ENCODE measurements at places on chromosomes 3 and 15.

GRCh38 chr3:4438296-4438695 is 28.8 kb downstream of the SUMF1 start:
- no peak for DNase-seq

- DNase-seq: no peak
Measured at GRCh38 chr3:78277220-78277619, 1237.3 kb downstream of the ROBO2 start.

DNA sequence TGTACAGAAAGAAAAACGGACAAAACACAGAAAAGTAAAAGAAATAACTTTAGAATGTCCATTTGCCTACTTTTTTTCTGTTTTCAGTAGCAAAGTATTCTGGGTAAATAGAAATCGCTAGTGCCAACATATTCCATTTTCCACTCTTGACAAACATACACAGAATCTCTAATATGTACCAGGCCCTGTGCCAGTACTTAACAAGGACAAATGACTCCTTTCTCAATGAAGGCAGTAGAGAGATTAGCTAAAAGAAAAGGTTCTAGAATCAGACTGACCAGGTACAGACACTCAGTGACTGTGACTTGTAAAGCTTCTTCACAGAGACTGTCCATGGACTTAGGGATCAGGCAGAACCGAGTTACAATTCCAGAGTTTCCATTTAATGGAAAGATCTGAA is 165.8 kb upstream of the STAC start:
- no peak for DNase-seq

DNA sequence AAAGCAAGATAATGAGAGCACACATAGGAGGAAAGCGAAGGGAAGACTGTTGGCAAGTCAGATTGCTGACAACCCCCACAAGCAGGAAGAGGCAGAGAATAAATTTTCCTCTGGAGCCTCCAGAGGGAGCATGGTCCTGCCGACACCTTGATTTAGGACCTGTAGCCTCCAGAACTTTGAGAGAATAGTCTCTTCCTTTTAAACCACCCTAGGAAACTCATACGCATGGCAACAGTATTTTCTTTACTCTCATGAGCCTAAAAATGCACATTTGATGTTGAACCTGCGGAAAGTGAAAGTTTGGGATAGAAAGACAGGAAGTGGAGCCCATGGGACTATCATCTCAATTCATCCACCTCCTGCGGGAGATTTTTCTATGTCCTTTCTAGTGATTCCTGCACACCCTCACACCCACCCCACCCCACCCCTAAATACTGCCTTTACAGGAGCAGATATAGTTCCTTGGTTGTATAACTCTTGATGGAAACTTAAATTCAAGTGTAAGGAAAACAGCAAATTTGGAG is 116.7 kb upstream of the LPP start:
- DNase-seq: peak; percentile 30

DNA sequence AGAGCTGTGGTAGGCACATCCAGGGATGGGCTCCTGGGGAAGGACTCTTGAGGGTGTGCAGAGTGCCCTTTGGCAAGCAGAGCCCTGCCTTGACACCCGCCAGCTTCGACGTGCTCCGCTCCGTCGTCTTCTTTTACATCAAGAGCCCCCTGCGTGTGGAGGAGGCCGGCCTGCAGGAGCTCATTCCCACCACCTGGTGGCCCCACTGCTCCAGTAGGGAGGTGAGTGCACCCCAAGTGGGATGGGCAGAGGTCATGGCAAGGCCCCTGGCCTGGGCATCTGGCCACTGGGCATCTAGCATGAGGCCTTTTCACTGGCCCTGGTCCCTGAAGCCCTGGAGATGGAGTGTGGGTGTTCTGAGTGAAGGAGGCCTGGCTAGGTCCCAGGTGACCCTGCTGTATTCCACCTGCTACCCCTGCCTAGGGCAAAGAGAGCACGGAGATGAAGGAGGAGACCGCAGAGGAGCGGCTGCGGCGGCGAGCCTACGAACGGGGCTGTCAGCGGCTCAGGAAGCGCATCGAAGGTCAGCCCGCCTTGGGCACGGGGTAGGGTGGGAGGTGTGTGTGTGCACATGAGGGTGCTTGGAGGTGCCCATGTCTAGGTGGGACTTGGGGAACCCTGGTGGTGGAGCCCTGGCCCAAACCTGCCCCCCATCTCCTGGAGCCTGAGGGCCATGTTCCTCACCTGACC is 12.2 kb downstream of the RNF123 start:
- DNase-seq: no peak

GRCh38 chr3:186216900-186217819 is 108.3 kb upstream of the ETV5 start:
- no peak for DNase-seq

- DNase-seq: no peak
Measured at GRCh38 chr15:85280203-85280602, 100.2 kb upstream of the AKAP13 start.

- DNase-seq: no peak
Measured at GRCh38 chr3:49671291-49672288, 2.6 kb upstream of the APEH start.

DNA sequence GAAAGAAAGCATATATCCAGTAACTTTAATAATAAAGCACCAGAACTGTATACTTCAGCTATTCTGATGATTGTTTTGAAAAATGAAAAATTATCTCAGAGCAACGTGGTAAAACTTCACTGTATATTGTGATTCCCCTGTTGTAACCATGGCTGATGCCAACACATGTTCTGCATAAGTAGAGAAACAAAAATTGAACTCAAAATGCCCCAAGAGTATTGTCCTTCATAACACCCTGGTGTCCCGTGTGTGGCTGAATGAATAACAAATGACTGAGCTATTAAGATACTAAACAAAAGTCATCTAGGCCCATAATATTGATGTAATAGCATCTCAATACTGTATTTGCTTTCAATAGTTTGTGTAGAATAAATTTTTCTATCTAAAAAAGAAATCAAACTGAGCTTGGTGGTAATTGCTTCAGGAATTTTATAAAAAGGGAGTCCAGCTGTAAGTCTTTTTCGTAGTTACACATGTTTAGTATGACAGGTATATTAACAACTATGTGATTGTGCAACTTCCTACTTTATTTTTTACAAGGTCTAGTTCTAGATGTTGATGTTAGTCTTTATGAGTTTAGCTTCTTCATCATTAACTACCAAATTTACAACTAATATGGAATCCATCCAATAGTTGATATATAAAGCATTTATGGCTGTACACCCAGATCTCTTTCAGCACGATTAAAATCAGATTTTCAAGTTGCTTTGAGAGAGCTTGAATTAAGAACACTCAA is 623.8 kb upstream of the AGTR1 start:
- DNase-seq: no peak

DNA sequence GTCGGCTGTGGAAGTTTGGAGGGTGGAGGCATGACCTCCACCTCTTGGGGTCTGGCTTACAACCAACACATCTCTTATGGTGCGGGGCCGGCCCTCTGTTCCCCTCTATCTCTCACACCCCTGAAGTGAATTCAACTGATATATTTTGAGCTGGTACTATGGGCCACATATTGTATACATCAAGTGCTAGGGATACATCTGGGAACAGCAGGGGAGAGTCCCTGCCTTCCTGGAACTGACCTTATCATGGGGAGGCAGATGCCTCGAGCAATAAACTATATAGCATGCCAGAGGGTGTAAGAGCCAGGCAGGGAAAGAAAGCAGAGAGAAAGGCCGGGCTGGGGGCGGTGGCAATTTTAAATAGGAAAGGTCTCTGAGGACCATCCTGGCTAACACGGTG is 60.4 kb upstream of the TRPM1 start:
- no peak for DNase-seq

DNA sequence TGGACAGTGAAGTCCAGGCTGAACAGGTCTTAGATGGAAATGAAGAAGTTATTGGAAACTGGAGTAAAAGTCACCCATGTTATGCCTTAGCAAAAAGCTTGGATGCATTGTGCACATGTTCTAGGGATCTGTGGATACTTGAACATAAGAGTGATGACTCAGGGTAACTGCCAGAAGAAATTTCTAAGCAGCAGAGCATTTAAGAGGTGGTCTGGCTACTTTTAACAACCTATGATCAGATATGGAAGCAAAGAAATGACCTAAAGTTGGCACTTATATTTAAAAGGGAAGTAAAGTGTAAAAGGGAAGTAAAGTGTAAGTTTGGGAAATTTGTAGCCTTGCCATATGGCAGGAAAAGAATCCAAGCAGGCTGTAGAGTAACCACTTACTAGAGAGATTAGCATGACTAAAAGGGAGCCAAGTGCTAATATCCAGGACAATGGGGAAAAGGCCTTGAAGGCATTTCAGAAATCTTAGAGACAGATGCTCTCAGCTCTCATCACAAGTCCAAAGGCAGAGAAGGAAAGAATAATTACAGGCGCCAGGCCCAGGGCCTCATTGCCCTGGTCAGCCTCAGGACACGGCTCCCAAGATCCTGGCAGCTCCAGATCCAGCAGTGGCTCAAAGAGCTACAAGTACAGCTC is 73.9 kb upstream of the KCNH8 start:
- no peak for DNase-seq

DNA sequence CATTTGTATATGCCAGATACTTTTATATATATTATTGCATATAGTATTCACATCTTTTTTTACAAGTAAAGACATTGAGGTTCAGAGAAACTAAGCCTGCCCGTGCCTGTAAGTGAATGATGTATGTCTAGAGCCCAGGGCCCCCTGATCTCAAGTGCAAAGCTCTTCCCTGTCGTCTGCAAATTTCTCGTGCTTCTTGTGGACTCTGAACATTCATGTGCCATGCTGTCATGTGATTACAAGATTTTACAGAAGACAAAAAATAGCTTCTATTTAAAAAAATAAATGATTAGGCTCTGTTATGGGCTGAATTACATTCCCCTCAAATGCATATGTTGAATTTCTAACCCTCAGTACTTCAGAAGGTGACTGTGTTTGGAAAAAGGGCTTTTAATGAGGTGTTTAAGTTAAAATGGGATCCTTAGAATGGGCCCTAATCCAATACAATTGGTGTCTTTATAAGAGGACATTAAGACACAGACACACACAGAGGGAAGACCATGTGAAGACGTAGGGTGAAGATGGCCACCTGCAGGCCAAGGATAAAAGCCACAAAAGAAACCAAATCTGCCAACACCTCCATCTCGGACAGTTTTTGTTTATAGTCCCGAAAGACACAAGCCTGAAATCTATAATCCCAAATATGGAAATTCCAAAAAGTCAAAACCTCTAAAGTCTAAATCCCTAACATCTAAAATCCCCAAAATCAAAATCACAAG is 3.9 kb upstream of the MASP1 start:
- no peak for DNase-seq

DNA sequence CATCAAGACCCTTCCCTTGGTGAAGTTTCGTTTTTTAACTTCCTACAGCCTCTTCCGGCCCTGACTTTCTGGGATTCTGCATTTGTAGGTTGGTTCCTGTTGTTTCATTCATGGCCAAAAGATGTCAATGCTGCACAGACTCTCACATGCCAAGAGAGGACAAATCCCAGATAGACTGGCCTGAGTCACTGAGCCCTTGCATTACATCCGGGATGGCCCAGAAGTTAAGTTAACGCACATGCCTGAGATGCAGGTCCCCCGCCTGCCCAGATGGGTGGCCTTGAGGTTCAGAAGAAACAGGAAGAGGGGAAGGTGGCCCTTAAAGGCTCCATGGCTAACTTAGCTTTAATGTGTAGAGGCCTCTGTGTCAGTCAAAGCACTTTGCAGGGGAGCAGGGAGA is 51.6 kb upstream of the SRGAP3 start:
- DNase-seq: no peak

GRCh38 chr3:129017484-129017899 is 16.4 kb downstream of the EFCC1 start:
- DNase-seq: no peak

DNA sequence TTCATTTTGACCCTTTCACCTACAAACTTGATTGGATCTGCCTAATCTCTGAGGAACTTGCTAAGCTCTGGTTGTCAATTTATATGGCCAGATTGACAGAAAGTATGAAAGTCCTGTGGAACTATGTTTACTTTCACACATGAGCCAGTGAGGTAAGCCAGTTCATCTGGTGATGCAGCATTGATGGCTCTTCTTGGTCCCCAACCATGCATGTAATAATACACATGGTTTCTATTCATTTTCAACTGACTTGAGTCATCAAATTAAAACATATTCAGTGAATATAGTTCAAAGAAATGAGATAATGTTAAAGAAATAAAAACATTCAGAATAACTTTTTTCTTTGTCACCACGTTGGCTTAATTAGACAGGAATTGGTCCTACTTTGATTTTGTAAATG is 336.1 kb upstream of the THBS1 start:
- no peak for DNase-seq

DNA sequence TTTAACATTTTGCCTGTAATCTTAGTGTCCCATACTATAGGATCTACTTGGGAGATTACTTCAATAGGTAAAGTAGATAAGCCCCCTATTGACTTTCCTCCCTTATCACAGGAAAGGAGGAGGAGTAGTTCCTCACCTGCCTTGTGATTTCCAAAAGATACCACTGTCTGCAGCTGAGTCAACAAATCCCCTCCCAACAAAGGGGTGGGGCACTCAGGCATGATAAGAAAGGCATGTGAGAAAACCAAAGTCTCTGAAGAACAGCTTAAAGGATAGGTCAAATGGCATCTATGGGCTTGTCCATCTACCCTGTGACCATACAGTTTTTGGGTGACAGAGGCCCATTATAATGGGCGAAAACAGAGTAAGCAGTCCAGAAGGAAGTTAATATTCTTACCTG is 71.3 kb upstream of the WNT7A start:
- DNase-seq: no peak

- no peak for DNase-seq
Measured at GRCh38 chr15:60752973-60753720, 274.2 kb upstream of the ICE2 start.

- no peak for DNase-seq
Measured at GRCh38 chr15:100430411-100430810, 88.6 kb upstream of the ADAMTS17 start.

GRCh38 chr15:74642348-74642733 is 26.7 kb downstream of the CLK3 start:
- DNase-seq: peak; percentile 76

DNA sequence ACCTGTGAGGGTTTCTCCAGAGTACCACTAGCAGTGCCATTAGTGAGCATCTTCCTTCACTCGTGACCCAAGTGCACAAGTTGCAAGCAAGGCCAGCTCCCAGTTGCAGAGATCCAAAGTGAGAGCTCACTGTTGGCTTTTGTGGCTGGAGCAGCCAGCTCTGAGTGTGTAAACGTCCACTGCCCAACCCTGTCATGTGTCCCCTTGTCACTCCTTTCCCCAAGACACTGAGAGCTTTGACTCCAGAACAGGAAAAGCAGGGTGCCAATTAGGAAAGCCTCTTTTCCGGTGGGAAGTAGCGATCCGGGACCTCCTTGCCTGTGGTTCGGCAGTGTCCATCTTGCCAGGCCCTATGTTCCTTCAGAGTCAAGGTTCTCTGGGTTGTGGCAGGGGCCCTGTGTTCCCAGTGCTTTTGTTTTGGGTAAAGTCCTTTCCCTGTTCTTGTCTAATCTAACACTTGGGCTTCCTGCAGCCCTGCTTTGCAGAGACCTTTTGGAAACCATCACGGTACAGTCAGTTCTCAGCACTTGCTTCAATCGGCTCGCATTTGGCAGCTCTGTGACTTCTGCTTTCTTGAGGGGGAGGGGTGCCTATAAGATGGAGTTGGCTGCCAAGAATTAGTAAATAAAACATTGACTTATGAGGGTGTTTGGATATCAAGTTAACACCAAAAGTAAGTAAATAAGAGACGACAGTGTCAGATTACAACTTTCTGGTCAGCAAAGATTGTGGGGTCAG is 90.5 kb downstream of the DNASE1L3 start:
- no peak for DNase-seq

Measured in NCI-H526 (cell line).